SJSA1 (cell line): ENCODE measurements at places on chromosomes 6 and 20. TPM values are rescaled to one million over a fixed set of nuclear protein-coding genes. Genes with fewer than 3 reads are reported as not detected.

- DNase-seq, result peak; percentile 73
Measured at GRCh38 chr6:26284537-26285142, 80.4 kb upstream of the BTN3A2 start.

DNA sequence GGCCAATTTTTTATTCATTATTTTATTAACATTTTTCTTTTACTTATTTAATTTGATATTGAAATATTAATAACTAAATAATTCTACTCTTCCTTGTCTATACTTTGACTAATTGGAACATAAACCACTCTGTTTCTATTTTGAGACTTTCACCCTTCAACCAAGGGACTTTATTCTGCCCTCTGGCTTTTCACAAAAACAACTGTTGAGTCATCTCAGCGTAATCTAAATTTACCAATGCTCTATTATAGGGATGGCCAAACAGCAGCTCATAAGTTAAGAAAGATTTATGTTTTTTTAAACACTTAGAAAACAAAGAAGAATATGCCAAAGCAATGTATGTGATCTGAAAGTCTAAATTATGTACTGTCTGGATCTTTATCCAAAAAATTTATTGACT, 46.7 kb downstream of the DOP1A start:
- no peak for DNase-seq

DNA sequence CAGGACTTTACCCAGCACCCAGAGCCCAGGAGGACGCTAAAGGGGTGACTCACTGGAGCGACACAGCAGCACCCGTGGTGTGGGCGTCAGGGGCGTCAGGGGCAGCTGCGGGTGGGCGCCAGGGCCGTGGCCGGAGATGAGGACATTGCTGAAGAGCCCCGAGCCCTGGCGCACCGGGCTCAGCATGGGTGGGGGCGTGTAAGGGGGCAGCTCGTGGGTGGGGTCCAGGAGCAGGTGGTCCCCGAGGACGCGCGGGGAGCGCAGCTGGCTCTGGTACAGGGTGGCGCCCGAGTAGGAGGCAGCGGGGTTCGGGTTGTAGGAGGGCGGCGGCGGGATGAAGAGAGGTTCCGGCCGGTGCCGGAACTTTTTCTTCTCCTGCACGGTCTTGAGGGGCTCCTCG, 41.6 kb upstream of the MRPS10 start:
- no peak for DNase-seq

The KCNB1 gene
- 0.05 TPM in 1 of 2 replicates, not detected in the other for total RNA-seq
